ENCODE measurements at places on chromosomes 5 and 9.

- DNase-seq, result peak; percentile 3
Measured at GRCh38 chr5:146079695-146080373, 25.5 kb downstream of the PLAC8L1 start.

DNA sequence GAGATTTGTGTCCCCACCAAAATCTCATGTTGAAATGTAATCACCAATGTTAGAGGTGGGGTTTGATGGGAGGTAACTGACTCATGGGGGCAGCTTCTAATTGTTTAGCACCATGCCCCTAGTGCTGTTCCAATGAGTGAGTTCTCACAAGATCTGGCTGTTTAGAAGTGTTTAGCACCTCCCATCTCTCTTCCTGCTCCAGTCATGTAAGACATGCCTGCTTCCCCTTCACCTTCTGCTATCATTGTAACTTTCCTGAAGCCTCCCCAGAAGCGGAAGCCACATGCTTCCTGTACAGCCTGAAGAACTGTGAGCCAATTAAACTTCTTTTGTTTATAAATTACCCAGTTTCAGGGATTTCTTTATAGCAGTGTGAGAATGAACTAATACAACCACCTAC is 170.5 kb downstream of the NDUFS4 start:
- DNase-seq, result no peak

GRCh38 chr9:68851657-68852056 is 146.6 kb downstream of the PIP5K1B start:
- DNase-seq, result no peak

DNA sequence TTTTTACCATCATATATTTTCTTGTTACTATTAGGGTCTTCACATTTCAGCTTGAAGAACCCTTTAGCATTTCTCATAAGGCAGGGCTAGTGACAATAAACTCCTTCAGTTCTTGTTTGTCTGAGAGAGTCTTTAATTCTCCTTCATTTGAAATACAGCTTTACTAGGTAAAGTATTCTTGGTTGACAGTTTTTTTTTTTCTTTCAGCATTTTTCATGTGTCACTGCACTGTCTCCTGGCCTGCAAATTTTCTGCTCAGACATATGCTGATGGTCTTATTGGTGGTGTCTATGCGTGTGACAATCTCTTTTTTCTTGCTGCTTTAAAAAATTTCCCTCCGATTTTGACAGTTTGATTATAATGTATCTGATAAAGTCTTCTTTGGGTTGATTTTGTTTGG is 399.9 kb downstream of the SH3GL2 start:
- no peak for DNase-seq

DNA sequence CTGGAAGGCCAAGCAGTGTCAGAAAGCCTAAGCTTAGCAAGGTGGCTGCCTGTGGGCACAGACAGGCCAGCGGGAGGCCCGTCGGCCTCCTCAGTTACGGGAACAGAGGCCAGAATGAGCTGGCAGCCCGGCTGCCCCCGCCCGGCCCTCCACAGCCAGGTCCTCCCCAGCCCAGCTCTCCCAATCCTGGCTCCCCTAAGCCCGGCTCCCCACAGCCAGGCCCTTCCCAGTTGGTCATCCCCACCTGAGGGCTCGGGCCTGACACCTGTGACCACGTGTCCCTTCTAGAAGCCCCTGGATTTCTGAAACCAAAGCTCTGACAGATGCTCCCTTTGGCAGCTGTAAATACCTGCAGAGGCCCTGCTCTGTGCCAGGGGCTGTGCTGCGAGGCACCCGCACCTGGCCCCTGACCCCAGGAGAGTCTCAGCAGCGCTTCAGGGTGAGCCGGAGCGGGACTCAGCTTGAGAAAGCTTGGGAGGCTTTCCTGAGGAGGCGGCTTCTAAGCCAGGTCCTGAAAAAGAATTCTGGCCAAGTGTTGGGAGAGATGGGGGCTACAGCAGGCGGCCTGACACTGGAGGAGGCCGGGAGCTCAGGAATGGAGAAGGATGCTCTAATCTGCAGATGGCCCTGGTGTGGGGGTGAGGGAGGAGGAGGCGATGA is 80.4 kb upstream of the OLFM1 start:
- DNase-seq, result no peak

Measured in stimulated activated CD8-positive, alpha-beta memory T cell treated with anti-CD3 and anti-CD28 coated beads, Interleukin-7, amount 100 ng/mL, for 48 hours (primary cell).